ENCODE measurements at places on chromosomes 11 and 22.

- peak; percentile 60 for DNase-seq
Observed at GRCh38 chr22:28791841-28792490, 8.4 kb downstream of the XBP1 start.

GRCh38 chr22:20741634-20742581 is 32.0 kb upstream of the SERPIND1 start:
- peak; percentile 22 for DNase-seq

DNA sequence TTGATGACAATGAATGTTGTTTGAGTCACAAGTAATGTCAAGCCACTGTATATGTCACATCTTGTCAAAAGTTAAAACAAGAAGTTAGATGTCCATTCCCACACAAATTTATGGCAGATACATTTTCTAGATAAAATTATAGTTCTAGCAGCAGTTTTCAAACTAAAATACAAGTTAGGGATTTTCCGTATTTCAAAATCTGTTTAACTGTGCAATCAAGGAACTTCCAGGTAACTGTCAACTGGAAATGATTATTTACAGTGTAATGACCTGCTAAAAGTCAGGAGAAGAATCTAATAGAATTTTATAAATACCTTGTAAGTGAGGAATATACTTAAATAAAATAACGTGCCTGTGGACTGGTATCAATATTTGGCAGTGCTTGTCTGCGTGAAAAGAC is 111.5 kb downstream of the PDE3B start:
- no peak for DNase-seq

GRCh38 chr11:36027731-36028130 is 83.9 kb downstream of the LDLRAD3 start:
- no peak for DNase-seq

- no peak for DNase-seq
Observed at GRCh38 chr11:102485095-102485722, 32.6 kb upstream of the TMEM123 start.

GRCh38 chr11:76568139-76568538 is 102.4 kb downstream of the LRRC32 start:
- DNase-seq = no peak

DNA sequence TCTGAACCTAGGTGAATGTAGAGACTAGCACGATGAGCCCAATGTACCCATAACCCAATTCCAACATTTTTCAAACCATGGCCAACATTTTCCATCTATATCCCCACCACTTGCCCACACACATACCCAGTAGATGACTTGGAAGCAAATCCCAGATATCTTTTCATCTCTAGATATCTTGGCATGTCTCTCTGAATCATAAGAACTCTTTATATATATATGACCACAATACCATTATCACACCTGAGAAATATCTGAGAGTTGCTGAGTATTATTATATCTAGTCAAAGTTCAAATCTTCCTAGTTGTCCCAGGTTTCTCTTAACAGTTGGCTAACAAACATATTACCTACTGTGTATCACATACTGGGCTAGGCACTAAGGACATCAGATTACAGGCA is 37.9 kb upstream of the NFRKB start:
- no peak for DNase-seq

- DNase-seq = no peak
Observed at GRCh38 chr11:64563966-64564365, 27.1 kb upstream of the SLC22A12 start.

- DNase-seq = no peak
Observed at GRCh38 chr11:35104655-35105054, 34.3 kb upstream of the CD44 start.

GRCh38 chr11:27600656-27601055 is 94.1 kb upstream of the LIN7C start:
- DNase-seq = no peak

GRCh38 chr11:60241786-60242185 is 1.2 kb downstream of the MS4A4E start:
- no peak for DNase-seq

DNA sequence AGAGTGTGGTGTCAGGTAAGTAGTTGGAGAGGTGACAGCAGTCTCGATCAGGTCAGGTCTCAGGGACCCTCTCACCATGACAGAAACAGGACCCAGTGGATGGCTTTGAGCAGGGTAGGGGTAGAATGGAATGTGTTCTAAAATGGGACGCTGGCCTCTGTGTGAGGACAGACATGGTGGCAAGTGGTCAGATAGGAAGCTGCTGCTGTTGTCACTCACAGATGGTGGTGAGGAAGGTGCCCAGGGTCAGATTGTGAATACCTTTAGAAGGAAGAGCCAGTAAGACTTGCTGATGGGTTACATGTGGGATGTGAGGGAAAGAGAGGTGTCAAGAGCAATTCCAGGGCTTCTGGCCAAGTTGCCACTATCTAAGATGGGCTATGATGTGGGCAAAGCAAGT is 596.3 kb downstream of the NTM start:
- DNase-seq = no peak

DNA sequence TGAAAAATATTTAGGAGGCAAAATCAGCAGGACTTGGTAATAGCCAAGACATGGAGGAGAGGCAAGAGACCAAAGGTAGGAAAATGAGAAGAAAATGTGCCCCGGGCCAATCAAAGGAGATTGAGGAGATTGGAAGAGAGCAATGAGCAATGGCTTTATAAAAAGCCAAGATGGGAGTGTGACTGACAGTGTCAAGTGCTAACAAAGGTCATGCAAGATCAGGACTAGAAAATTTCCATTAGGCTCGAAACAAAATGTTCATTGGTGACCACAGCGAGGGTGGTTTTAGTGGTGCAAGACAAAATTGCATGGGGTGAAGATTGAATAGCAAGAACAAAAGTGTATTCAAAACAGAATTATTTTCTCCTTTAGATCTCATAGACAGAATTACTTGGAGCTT is 45.2 kb upstream of the TBCEL start:
- no peak for DNase-seq

- no peak for DNase-seq
Observed at GRCh38 chr11:98195300-98195699, 825.4 kb upstream of the CNTN5 start.

DNA sequence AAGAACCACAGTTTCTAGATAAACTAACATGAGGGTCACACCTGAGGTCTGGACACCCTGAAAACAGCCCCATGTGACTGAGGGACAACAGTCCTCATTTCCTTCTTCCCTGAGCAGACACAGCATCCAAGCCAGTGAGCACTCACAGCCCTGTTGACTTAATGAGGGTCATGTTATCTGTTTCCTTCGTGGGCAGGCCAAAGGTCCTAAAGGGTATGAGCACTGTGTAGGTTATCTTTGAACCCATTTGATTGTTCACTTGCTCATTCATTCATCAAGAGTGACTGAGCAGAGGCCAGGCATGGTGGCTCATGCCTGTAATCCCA is 170.7 kb upstream of the B3GAT1 start:
- DNase-seq = no peak

- DNase-seq = no peak
Observed at GRCh38 chr11:39037611-39038010, 2421.8 kb downstream of the LRRC4C start.

DNA sequence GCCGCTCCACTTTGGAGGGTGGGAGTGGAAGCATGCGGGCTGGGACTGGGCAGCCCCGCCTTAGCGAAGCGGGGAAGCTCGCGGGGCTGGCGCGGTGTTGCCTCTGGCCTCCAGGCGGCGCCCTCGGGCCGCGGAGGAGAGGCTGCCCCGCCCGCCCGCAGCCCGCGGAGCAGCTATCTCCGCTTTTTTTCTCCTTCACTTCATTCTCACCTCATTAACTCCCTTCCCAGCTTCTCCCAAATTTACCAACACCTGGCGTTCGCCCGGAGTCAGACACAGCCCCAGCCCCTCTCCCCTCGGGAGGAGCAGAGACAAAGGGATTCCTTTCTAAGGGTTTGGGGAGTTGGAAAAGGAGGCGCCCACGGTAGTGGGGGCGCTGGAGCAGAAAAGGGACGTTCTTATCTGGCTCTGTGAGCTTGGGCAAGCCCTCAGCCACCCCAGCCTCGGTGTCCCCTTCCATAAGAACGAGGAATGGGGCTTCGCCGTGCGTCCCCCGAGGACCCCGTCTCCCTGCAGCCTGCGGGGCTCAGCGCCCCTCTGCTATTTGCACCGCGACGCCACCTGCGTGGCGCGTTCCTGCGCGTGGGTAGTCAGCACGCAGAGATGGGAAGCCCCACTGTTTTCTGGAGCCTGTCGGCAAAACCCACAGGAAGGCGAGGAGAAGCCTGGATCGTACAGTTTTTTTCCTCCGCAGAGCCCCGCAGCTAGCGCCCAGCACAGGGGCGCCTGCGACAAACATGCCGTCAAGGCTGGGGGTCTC is 1.5 kb upstream of the WNT11 start:
- peak; percentile 77 for DNase-seq

DNA sequence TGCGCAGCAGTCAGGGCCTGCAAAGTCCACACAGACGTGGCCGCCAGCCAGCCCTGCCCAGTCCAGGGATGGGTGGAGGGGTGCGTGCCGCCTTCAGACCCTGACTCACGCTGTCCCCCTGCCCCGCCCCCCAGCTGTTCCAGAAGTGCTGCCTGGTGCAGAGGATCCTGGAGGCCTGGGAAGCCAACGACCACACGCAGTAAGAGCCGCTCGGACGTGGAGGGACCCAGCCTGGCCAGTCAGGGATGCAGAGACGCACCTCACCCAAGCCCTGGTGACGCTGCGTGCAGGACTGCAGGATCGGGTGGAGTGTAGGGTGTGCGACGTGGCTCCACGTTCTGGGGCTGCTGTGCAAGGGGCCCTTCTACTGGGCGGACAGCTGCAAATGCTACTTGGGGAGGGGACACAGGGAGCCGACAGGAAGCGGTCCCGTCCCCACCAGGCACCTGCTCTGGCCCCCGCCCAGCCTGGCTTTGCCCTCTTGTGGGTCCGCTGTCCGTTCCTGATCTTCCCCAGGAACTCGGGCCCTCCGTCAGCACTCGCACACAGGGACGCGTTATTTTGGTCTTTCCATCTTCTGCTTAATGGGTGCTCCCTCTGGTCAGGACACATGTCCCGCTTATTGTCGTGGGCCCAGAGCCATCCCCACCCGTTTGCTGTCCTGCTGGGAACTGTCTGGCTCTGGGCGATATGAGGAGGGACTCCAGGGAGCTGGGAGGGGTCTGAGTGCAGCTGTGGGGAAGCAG is 42.5 kb downstream of the SBF1 start:
- DNase-seq = no peak

DNA sequence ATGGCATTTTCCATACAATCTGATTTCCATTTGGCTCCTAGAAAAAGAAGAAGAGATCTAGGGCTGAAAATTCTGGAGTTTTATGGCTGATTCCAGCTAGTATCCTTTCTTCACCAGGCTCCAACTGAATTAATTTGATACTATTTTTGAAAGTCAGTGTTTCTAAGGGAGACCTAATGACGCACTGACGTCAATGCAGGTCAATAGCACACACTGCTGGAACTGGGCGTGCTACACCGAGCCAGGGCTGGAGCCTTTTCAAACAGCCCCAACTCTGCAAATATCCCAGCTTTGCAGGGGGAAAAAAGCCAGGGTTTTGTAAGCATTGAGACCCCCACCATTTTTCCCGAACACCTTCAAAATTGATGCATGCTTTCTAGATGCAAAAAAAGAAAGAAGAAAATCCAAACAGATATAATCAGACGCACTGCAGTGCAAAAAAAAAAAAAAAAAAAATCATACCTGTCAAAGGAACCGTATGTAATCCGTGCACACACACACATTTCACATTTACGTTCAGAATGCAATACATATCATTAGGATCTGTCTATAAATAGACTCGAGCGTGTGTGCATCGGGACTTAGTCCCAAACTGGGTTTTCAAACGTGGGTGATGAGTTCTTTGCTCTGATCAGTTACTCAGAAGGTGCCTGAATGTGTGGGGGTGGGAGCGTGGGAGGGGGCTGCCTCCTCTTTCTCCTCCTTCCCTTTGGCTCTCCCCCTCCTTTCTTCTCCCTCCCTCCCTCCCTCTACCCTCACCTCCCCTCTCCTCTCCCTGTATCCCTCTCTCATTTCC is 124.5 kb upstream of the HSD17B12 start:
- no peak for DNase-seq

Measured in activated CD4-positive, alpha-beta T cell treated with anti-CD3 and anti-CD28 coated beads, Interleukin-2, amount 50 U/mL, for 16 hours (primary cell).